Epithelial cell of esophagus (primary cell): ENCODE measurements at places on chromosomes 4 and X.
A peak's percentile ranks its signal among the peaks of the same experiment; 100 is the strongest.

DNA sequence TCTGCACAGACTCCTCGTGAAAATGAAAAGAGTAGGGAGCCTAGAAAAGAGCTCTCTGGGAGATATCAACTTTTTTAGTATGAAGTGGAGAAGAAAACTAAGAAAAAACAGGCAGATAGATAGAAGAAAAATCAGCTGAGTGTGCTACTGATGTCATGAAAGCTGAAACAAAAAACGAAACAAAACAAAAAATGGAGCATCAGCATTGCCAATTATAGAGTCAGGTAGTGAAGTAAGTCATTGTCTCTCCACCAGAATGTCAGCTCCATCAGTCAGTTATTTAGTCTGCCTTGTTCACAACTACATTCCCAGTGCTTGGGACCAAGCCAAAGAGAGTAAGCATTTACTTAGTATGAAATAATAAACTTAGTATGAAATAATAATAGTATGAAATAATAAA lies 595.1 kb downstream of the STPG2 start:
- DNase-seq, result no peak

DNA sequence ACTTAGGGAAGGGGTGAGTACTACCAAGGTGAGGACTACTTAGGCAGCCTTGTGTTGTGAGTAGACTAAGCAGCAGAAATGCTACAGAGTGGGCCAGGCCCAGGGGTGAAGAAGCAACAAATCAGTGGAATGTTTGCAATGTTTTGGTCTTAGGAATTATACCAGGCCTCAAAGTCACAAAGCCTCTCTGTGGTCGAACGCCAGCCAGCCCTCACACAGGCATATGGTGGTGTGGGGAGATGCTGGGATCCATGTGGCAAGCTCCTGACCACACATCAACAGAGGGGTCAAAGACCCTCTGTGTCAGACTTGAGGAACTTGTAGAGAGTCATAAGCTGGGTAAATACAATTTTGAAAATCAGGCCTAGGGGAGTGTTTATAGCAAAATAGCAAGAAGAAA lies 153.8 kb upstream of the KLF3 start:
- no peak for DNase-seq

- peak; percentile 96 for DNase-seq
These were observed 90.8 kb downstream of the IRF2 start for GRCh38 chr4:184383497-184384055.

DNA sequence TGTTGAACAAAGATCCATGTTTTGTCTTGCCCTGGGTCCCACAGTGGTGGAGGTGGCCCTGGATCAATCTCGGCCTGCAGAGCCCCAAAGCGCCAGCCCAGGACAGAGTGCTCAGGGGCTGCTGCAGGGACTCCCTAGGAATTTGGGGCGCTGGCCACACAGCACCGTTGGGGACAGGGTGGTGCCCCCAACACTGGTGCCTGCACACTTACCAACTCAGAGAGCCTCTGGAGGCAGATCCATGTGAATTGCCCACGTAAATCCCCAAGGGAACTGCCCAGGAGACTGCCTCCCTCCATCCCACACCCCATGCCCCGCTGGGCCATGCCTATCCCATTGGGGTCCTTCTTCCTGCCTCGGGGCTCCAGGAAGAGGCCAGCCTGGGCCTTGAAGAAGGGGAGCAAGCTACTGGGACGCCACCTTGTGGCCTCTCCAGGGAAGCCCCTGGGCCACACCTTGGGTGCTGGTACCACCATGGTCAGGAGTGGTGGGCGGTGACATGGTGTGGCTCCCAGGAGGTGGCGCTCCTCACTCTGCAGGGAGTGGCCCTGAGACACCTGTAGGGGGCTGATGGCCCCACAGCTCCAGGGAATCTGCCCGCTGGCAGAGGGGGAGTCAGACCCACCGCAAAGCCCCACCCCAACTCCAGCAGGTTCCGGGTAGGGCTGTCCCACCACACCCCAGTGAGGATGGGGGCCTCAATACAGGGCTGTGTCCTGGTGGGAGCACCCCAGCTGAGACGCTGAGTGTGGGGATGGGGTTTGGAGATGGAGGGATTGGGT lies 22.8 kb downstream of the CFAP99 start:
- DNase-seq, result peak; percentile 56

DNA sequence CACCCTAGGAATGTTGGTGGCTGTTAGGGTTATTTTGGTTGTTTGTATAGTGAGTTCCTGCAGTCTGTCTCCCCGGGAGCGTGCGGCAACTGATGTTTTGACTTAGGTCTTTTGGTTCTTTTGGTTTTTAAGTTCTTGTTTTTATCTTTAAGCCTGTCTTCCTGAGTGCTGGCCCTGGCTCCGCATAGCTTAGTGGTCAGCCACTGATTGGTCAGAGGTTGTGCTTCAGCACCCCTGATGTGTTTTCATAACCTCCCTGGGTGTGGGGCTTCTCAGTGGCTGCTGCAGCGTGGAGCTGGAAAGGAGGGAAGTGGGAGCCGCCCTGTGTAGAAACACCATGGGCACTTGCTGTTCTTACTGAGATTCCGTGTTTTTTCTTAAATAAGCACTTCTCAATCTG lies 5.1 kb downstream of the PIGG start:
- DNase-seq, result no peak

DNA sequence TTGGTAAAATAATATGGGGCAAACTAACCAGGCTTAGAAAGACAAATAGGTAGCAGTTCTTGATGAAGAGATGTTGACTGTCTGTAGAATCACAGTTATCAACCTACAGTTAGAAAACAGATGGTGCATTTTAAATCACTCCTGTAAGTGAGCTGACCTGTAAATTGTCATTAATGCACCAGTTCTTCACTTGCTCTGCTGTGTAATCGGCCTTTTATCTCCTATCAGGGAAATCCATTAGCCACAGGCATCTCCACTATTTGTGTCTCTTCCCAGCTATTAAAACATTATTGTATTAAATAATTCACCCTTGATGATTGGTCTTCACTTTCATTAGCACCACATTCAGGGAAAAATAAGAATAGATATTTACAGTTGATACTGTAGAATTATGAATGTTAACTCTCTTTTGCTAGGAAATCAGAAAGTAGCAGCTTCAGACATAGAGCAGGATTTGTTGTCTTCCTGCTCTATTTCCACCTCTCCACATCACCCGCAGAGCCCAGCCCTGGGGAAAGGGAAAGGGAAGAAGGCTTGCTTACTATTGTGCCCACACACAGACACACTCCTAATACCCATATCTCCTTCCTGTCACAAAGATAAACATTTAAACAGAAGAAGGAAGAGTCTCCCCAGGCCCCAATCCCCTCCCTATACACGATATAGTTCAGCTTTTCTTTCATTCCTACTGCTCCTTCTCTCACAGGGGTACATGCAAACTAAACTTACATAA lies 97.1 kb downstream of the REELD1 start:
- DNase-seq, result no peak

GRCh38 chr4:152115794-152116193 lies 355.0 kb upstream of the GATB start:
- DNase-seq, result no peak

DNA sequence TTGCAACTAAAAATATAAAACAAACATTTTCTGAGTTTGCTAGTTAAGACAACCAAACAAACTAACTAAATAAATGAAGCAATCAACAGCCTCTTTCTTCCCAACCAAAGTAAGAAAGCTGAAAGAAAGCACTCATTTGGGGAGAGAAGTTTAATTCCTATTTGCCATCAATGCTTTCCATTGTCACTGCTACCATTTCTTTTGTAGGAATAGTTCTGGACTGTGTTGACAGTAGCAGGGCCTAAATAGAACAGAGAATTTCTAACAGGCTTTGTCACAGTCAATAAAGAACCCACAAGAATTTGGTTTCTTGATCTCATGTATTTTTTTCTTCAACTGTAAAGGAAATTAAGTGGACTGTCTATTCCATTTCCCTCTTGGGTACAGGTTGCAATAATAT lies 1886.4 kb upstream of the TENM3 start:
- DNase-seq, result no peak

- peak; percentile 37 for DNase-seq
These were observed 400.2 kb downstream of the MID1IP1 start for GRCh38 chrX:39201305-39201990.

DNA sequence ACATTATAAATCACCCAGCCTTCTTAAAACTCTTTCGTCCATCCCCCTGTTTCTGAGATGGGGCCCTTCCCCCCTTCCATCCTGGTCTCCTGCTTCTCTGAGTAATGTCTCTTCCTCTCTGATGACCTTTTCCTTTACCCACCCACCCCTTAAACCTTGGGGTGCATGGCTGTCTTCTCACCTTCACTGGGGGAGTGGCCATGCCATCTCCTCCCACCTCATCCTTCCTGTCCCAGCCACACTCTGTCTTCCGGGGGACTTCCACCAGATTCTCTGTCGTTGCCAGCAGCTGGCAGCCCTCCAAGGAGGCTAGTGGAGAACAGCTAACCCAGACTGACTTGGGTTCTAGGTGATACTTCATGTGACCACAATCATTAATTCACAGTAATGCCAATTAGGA lies 83.2 kb upstream of the SCML1 start:
- DNase-seq, result no peak

- peak; percentile 53 for DNase-seq
These were observed 88.3 kb downstream of the AMELX start for GRCh38 chrX:11381464-11381863.
